Bronchial smooth muscle cell (primary cell): ENCODE measurements at places on chromosomes 1 and 21. TPM values are rescaled to one million over a fixed set of nuclear protein-coding genes. Genes with fewer than 3 reads are reported as not detected.

The MARK1 gene
- total RNA-seq, result under 0.01 TPM in 2 replicates

The LRRC3 gene
- under 0.01 TPM in 2 replicates for total RNA-seq

The IVL gene
- total RNA-seq, result not detected in 2 replicates

The VWA5B1 gene
- total RNA-seq, result not detected in 2 replicates

The HAO2 gene
- total RNA-seq, result not detected in 2 replicates

The CSF3R gene
- total RNA-seq, result under 0.01 TPM in 2 replicates

The SPRR2B gene
- total RNA-seq, result not detected in 2 replicates

The CAMK2N1 gene
- 9.4 and 40.8 TPM in 2 replicates for total RNA-seq

The KCNK1 gene
- total RNA-seq, result 6.2 and 7.6 TPM in 2 replicates

The CD53 gene
- total RNA-seq, result not detected in 2 replicates

The KMO gene
- not detected in 2 replicates for total RNA-seq

The NGF gene
- 2.2 and 3.4 TPM in 2 replicates for total RNA-seq

The CELA2B gene
- not detected in 2 replicates for total RNA-seq

The DHDDS gene
- total RNA-seq, result 52.0 and 53.4 TPM in 2 replicates

The CFHR3 gene
- total RNA-seq, result not detected in 2 replicates

The XKR8 gene
- 3.4 and 3.6 TPM in 2 replicates for total RNA-seq

The SLC9C2 gene
- not detected in 2 replicates for total RNA-seq

The SAMD11 gene
- 7.5 and 30.3 TPM in 2 replicates for total RNA-seq
